Activated B cell treated with CpG ODN at 0.5 μM for 24 hours (primary cell): ENCODE measurements at places on chromosomes 2 and 18.

DNA sequence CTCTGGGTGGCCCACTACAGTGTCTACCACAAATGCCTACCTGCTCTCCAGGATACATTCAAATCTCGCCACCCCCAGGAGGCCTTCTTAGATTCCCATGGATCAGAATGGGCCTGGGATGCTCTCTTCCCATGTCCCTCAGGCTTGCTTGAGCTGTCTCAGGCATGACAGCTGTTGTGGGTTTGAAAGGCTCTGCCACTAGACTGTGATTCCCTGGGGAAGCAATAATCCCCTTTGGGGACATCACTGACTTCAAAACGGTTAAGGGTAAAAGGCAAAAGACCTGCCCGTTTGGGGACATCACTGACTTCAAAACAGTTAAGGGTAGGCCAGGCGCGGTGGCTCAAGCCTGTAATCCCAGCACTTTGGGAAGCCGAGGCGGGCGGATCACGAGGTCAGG lies 35.8 kb upstream of the ZNF516 start:
- no peak for DNase-seq

DNA sequence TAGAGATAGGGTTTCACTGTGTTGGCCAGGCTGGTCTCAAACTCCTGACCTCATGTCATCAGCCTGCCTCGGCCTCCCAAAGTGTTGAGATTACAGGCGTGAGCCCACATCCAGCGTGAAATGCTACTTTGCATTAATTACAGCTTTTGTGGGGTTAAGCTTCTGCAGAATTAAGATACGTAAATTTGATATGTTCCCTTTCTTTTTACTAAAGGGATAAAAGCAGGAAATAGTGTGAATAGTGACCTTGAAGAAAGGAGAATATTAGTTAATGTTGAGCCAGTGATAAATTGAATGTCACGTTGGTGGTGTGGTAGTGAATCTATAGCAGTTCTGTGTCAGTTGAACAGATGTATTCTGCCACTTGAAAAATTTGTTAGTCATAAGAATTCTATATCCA lies 16.9 kb downstream of the SMCHD1 start:
- no peak for DNase-seq

- no peak for DNase-seq
Observed at GRCh38 chr2:113141451-113141850, 14.1 kb downstream of the IL1RN start.

- DNase-seq, result no peak
Observed at GRCh38 chr2:170996316-170996715, 67.3 kb downstream of the GORASP2 start.

DNA sequence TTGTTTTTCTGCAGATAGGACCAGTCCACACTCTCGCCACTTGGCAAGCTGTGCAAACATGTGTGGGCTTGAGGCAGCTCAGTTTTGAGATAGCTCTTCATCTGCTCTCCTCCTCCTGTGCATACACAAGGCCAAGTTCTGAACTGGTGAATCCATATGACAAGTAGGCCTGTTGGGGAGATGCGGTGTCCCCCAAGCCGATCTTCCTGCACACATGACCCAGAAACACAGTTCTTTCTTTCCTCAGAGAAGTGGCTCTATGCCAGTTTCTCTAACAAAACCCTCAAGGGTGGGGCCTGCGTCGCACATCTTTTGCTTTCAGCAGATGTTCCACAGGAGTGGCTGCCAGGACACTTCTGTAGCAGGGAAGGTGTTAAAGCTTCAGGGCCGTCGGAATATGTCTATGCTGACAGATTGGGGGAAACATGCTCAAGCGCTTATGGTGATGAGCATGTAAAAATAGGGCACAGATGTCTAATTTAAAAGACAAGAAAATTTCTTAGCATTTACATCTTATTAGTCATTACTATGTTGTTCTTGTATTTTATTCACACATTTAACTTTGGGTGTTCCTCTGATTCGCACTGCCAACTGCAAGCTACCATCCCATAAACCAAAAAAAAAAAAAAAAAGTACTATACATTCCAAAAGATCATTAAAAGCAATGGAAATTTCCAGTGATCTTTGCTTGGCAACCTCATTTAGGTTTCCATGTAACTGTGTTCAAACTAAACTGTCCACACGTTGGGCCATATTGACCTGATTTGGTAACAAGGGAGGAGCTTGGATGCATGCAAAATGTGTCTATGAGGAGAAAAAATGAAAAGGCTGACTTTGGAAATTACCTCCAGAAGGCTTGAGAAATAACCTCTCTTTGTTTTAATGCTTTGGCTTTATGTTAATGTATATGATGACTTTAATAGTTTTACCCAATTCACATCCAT lies 1055.5 kb upstream of the KLHL29 start:
- DNase-seq, result no peak

GRCh38 chr2:224417361-224417729 lies 15.4 kb upstream of the FAM124B start:
- DNase-seq, result no peak

- DNase-seq, result no peak
Observed at GRCh38 chr2:69801745-69802290, 27.6 kb upstream of the GMCL1 start.

DNA sequence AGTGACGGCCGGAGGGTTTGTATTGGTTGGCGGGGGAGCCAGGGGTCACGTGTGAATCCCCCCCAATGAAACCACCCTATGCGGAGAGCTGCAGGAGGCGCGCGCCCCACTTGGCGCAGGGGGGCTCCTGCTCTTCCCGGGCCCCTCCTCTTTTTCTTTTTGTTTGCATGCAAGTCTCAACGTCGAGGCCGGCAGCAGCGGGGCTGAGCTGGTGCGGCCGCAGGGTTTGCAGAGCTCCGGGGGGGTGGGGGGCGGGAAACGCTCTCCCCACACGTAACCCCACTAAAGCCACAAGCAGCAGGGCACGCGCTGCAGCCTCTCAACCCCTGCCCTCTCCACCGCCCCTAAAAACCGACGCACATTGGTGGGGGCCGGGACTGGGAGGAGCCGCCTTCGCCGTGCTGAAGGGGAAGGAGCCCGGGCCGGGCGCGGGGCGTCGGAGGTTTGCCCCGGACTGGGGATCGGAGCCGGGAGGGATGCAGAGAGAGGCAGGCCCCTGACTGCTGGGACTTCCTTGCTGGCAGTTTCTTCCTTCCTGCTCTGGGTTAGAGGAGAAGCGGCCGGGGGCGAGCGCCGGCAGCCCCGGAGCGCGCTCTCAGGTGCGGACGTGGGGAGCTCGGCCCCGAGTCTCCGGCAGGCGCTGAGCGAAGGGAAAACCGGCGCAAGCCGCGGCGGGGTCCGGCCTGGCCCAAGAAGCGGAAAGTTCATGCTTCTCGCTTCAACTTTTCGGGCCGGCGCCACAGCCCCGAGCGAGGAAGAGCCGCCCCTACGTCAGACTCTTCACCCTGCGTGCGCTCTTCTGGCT lies 864 bp downstream of the LBH start:
- DNase-seq, result peak; percentile 67

DNA sequence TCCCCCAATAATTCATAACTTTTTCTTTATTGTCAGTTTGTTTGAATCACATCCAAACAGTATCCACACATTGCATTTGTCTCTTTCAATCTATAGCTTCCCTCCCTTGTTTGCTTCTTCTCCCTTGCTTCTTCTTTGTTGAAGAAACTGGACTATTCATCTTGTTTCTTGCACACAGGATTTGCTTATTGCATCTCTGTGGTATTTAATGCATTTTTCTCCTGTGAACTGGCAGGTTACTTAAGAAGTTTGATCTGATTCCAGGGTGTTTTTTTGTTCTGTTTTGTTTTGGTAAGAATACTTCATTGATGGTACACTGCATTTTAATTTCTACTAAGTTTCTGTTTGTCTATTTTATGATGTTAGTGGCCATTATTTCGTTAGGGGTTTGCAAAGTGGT lies 166.8 kb downstream of the CAMKMT start:
- no peak for DNase-seq

GRCh38 chr2:95314598-95314963 lies 17.4 kb downstream of the KCNIP3 start:
- DNase-seq, result no peak

GRCh38 chr18:25167612-25168410 lies 184.2 kb downstream of the ZNF521 start:
- DNase-seq, result no peak

GRCh38 chr2:241041589-241042158 lies 43.3 kb downstream of the SNED1 start:
- no peak for DNase-seq

- DNase-seq, result no peak
Observed at GRCh38 chr18:58898010-58898799, 33.5 kb downstream of the ZNF532 start.

- DNase-seq, result no peak
Observed at GRCh38 chr18:37238282-37239108, 327.1 kb downstream of the CELF4 start.

DNA sequence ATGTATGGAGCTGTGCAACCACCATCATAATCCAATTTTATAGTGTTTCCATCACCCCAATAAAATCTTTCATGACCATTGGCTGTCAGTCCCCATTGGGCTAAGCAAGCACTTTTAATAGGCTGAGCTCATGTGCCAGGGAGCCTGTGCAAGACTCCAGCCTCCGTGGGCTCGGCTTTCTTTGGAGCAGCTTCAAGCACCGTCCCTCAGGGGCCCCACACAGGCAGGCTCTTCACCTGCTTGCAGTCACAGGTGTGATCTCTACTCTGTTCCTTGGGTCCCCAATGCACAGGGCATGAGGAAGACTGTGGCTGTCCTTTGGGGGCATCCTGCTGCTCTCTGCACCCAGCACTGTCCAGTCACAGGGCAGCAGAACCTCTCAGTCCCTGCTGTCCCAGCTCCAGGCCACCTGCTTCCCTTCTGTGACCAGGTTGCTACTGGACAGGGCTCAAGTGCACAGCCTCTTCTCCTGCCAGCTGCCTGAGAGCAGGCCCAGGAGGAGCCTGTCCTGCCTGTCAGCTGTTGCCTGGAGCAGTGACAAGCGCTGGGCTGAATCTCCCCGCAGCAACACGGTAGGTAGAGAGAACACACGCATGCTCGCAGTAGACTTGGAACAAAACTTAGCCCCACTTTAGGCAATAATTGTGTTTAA lies 40.7 kb upstream of the TMEM131 start:
- no peak for DNase-seq

- DNase-seq, result no peak
Observed at GRCh38 chr2:8984157-8984556, 19.3 kb downstream of the MBOAT2 start.

GRCh38 chr18:24930971-24931370 lies 421.0 kb downstream of the ZNF521 start:
- no peak for DNase-seq

DNA sequence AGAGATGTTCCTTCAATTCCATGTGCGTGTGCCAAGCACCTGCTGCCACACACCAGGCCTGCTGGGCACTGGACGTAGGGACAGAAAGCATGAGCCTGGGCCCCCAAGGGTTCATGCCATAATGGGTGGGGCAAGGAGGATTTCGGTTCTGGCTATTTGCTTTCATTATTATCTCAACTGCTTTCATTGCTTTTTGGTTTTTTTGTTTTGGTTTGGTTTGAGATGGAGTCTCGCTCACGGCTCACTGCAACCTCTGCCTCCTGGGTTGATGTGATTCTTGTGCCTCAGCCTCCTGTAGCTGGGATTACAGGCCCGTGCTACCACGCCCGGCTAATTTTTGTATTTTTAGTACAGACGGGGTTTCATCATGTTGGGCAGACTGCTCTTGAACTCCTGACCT lies 57.2 kb downstream of the SF3B1 start:
- no peak for DNase-seq

- no peak for DNase-seq
Observed at GRCh38 chr2:159558479-159558878, 57.9 kb downstream of the BAZ2B start.

GRCh38 chr2:8438996-8439395 lies 242.9 kb upstream of the ID2 start:
- DNase-seq, result no peak

GRCh38 chr2:111007757-111008688 lies 112.7 kb upstream of the BCL2L11 start:
- no peak for DNase-seq

DNA sequence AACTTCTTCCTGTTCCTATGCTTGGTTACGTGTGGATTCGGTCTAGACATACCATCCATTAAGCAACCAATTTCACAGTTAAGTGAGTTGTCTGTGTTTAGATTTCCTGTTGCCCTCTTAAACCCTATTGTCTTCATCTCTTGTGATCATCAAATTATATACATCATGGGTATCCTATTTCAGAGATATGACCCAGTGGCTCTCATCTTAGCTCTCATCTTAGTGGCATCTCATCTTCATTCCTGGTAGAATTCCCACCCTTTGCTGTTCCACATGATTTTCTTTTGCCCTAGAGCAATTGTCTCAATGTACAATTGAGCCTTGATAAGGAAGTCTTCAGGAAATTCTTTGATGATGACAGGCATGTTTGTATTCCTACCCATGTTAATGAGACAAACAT lies 29.4 kb upstream of the FN1 start:
- DNase-seq, result no peak

DNA sequence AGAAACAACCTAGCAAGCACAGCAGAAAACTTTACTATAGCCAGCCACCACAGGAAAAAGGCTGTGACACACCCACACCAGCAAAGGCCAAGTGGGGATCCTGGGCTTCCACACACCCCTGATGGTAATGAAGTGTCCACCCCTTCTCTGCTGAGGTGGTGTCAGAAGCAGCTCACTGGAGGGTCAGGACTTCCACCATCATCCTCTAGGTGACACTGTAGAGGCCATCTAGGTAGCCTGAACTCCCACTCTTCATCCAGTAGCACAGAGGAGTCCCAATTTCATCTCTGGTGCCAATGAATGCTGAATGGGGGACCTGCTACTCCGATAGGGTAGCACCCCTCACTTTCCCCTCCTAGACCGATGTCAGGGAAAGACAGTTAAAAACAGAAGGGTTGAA lies 1544.4 kb downstream of the LRP1B start:
- DNase-seq, result no peak

DNA sequence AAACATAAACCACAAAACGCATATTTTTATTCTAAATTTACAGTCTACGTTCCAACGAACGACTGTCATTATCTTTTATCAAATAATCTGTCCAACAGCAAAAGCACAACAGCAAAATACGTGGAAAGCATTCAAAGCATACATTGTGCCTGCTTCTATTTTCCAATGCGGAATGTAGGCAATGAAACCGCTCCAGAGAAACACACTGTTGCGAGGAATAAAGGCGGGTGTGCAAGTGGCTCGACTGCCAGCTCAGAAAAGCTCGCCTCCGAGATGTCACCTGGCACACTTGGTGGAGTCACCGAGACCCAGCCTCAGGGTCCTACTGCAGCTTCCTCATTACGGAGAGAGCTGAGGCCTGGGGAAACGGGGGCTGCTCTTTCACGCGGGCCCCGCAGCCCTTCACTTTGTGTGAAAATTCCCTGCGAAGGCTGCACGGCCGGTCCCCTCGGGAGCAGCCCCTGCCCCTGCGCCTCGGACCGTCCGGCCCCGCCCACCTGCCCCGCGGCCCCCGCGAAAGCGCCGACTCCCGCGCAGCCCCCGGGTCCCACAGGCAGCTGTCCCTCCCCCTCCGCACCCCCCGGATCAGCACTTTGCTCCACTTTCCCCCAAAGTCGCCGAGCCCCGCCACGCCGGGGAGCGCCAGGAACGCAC lies 752 bp downstream of the MGAT4A start:
- peak; percentile 51 for DNase-seq

GRCh38 chr2:23385351-23385747 lies 370 bp downstream of the KLHL29 start:
- DNase-seq, result no peak
